ENCODE measurements at places on chromosomes 11 and 22.
A peak's percentile ranks its signal among the peaks of the same experiment; 100 is the strongest.

DNA sequence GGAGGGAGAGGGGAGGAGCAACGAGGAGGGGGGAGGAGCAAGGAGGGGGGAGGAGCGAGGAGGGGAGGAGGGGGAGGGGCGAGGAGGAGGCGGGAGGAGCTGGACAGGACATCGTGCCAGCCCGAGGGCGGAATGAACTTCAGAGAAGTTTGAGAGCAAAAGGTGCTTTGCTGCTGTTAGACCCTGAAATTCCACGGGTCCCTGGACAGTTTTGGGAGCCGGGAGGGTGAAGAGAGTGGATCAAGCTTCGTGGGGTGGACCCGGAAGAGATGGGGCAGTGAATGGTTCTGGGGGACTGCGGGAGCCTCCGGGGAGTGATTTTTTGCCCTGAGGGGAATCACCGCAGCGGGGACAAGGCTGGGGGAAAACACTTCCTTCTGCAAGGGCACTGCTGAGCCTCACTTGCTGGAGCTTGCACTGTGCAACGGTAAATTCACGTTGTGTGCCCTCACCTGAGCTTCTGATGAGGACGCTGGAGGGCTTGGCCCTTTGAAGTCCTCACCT, 10.7 kb upstream of the NLRP6 start:
- peak; percentile 69 for DNase-seq

DNA sequence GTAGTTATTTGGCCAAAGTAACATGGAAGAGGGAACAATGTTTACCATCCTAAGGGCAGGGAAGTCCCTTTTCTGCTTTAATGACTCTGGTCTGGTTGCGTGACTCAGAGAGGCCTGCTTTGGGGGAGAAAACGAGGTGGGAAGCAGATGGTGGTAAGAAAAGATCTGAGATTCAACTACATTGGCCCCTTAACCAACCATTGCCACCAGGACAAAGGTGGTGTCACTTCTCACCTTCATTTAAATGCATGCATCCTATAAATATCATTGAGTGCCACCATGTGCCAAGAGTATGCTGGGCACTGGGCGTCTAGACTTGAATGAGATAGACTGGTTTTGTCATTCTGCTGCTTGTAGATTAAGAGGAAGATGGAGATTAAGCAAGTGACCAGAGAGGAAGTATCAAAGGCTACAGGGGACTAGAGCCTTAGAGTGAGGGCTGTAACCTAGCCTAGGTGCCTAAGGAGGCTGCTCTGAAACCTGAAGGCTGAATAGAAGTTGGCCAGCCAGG, 3.6 kb upstream of the SORL1 start:
- peak; percentile 37 for DNase-seq

DNA sequence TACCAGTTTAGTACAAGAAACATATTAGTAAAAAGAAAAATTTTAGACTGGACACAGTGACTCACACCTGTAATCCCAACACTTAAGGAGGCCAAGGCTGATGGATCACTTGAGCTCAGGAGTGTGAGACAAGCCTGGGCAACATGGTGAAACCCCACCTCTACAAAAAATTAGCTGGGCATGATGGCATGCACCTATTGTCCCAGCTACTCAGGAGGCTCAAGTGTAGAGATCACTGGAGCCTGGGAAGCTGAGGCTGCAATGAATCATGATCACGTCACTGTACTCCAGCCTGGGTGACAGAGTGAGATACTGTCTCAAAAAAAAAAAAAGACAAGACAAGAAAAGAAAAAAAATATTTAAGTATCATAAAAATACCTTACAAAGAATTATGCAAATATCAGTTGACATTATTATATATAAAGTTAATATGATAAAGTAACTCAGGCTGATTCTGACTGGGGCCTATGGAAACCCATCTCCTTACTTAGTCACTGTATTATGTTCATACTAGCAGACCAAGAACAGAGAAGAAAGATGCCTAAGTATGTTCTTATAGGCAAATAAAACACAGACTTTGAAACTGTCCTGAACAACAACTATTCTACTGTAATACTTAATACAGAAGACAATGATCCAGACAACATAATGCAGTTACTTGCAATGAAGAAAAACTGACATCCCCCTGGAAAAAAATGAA, 27.3 kb downstream of the FAM168A start:
- no peak for DNase-seq

DNA sequence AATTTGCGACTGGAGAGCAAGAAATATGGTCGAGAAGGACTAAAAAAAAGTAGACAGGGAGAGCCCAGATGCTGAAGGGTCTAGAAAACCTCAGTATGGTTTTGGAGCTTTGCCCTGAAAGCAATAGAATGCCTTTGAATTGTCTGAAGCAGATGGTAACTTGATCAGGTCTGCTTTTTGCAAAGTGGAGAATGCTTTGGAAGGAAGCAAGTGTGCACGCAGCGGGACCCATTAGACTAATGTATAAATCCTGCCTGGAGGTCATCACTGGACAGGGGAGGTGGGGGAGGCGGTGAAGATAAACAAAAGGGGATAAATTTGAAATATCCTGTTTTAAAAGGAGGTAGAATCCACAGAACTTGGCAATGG, 757 bp upstream of the HINFP start:
- DNase-seq, result no peak

GRCh38 chr11:43936076-43936475, 6.4 kb upstream of the C11orf96 start:
- peak; percentile 43 for DNase-seq

GRCh38 chr22:36056980-36057379, 28.4 kb upstream of the RBFOX2 start:
- no peak for DNase-seq

All from KBM-7 (cell line).